ENCODE measurements at places on chromosomes 1 and 21.

GRCh38 chr1:31614414-31615005, 3.0 kb upstream of the HCRTR1 start:
- no peak for DNase-seq

DNA sequence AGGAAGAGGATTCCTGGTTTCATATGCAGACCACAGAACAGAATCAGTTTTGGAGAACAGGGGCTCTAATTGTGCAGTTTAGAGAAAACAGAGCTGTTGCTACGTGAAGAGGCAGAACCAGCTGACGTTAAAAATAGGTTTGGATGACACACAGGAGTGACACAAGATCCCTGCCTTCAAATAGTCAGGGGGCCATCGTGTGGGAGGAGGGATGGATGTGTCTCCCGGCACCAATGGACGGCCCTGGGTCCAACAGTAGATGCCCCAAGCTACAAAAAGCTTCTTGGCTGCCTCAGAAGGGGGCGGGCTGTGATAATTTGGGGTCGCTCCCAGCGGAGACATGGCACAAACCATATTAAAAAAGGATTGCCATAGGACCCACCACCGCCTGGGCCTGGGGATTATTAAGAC, 87.8 kb downstream of the MRPL37 start:
- DNase-seq, result no peak

- DNase-seq, result no peak
These were observed 65.8 kb downstream of the OVGP1 start for GRCh38 chr1:111361761-111362160.

GRCh38 chr1:102853136-102853535, 255.2 kb downstream of the COL11A1 start:
- DNase-seq, result no peak

DNA sequence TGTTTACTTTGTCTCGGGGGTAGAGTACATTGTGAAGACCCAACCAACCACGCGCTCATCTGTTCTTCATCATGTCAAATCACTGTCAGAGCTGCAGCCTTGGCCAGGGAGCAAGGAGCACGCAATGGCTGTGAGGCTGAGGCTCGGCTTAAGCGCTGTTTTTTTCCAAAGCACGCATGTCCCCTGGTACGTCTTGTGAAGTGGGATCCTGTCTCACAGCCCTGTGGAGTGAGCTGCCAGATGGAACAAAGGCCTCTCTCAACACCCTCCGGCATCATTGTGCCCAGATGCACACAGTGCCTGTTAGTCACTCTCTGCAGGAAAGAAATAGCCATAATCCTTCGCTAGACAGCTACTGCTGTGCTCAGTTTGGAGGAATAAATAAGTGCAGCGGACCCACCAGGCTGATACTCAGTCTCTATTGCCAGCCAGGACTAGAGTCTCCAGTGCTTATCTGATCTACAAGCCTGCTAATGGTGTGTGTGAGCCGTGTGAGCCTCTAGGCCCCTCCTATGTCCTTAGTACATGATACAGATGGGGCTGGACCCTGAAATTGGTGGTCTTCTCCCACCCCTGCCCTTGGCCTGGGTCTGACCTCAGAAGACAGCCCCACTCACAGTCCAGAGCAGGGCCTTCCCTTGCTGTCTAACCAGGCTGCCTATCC, 91.3 kb upstream of the COA6 start:
- DNase-seq, result no peak

DNA sequence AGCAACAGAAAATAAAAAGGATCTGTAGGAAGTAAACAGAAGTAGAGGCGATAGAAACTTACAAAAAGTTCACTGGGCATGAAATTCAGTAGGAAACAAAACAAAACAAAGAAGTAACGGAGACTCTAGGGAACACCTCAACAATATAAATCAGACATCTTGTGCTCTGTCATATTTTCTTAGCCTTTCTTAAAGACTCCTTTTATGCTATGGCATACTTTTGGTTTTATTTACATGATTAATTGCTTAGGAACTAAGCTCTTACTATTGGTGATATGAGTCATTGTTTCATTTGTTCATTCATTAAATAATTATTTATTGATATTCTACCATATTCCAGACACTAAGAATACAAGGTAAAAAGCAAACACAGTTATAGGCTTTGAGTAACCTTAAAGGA, 126.6 kb downstream of the KCNT2 start:
- DNase-seq, result no peak

DNA sequence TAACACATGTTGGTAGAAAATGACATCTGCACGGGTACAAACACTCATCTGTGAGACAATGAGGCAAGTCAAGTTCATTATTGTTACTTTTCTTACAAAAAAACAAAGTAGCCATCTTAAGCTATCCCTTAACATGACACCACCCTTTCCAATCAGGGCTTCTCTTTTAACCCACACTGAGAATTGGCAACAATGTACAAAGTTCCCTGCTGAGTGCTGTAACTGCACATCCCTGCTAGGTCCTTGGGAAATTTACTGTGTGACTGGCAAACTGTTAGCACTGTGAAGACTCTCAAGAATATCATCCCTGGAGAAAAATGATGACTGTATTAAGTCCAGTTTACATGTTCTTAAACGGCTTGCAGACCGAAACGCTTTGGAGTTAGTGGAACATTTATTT, 185.8 kb upstream of the PLD5 start:
- DNase-seq, result no peak

DNA sequence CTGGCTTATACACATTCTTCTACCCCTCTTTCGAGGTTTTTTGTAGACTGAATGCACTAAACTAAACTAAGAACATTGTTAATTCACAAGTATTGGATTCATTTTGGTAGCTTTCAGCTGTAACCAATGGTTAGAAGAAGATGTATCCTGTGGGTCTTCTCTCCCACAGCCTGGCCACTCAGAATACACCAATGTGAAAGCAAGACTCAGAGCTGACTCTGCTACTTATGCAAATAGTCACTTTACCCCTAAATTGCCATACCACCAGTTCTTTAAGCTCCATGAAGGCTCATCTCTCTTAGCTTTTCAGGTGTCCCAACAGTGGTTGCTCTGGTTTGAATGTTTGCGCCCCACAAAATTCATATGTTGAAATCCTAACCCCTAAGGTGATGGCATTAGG, 60.1 kb downstream of the RGS13 start:
- DNase-seq, result no peak

- DNase-seq, result no peak
These were observed 35.6 kb downstream of the PRPF38A start for GRCh38 chr1:52439976-52440375.

- DNase-seq, result no peak
These were observed 64.6 kb downstream of the ERI3 start for GRCh38 chr1:44290250-44291094.

DNA sequence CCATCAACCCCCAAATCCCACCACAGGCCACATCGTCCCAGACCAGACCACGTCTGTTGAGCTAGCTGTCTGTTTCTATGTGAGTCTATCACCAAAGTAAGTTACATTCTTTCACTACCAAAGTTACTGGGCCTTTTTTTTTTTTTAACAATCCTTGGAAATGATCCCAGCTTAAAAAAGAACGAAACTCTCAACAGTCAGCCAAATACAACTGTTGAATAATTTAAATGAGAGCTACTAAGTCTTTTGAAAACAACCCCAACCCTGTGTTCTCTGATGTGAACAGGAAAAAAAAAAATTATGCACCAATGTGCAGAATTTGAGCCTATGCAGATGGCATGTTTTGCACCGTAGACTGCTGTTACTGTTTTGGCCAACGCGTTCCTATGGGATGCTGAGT, 134.0 kb upstream of the ETS2 start:
- no peak for DNase-seq

DNA sequence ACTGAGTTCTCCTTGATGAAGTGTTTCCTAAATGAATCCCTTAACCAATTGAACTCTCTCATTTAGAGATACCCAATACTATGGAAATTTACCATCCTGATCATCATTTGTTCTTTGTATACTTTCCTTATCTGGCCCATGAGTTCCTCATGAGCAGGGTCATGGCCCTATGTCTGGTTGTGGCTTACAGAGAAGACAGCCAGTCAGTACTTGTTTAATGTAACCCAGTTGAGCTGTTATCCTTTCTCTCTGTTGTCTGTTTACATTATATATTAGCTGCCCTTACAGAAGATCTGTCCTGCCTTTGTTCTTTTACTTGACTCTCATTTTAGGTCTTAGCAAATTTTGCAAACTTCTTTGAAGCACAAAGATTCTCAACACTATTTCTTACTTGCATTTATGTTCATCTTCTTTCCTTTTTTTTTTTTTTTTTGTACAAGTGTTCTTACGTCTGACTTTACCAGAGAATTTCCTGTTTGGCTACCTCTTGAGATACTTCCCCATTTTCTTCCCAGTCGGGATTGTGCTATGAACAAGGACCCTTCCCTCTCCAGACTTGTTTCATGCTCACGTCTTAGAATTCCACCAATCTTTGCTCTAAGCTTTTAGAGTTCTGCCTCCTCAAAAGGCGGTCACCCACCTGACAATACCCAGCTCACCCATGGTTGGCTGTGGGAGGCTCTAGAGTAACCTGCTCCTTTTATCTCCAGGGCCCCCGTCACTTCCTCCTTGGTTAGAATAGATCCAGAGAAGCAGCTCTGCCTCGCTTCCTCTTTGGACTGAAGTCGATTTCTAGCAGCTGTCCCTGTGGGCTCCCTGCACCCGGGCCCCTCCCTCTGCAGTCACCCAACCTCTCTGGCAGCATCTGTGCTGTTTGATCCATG, 53.6 kb upstream of the RUNX1 start:
- no peak for DNase-seq

DNA sequence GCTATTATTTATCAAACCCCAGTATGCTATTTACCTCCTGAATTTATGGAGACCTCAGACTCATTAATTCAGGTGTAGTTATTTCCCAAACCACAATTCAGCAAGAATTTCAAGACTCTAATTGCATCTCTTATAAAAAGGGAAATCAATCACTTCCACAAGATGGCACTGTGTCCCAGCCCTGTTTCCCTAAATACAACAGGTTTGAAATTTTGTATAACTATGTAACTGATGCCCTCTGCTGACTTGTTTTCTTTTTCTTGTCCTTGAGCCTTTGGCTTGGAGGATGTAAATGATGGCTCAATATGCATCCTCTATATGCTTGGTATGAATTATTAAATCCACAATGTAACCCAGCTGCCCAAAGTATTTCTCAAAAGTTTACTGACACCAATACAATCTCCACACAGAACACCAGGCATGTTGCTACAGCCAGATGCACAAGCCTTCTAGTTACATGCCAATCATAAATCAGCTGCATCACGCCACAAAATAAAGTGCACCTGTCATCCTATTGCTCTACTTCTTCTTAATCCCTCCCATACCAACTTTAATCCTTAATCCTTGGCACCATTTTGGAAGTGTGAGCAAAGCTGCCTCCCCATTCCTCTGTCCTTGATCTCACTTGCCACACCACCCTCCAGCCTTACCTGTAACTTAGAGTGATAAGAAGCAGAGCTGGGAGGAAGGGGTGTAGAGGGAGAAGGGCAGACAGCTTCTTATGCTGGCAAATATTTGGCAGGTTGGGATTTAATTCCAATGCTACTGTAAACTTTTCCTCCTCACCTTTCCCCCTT, 9.0 kb downstream of the C1orf105 start:
- peak; percentile 45 for DNase-seq

DNA sequence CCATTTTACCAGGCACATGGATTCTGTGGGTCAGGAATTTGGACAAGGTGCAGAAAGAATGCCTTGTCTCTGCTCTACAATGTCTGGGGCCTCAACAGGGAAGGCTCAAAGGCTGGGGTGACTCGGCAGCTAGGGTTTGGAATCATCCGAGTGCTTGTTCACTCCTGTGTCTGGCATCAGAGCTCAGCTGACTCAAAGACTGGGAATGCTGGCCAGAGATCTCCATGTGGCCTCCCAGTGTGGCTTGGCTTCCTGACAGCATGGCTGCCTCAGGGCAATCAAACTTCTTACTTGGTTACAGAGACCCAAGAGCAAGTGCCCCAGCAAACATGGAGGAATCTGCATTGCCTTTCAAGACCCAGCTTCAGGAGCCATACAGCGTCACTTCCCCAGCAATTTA, 110.5 kb downstream of the TOMM20 start:
- DNase-seq, result no peak

GRCh38 chr1:212620293-212620692, 11.7 kb downstream of the ATF3 start:
- DNase-seq, result no peak

GRCh38 chr21:29078869-29079767, 5.7 kb upstream of the CCT8 start:
- DNase-seq, result no peak

- no peak for DNase-seq
These were observed 51.9 kb downstream of the DISP3 start for GRCh38 chr1:11530731-11531311.

DNA sequence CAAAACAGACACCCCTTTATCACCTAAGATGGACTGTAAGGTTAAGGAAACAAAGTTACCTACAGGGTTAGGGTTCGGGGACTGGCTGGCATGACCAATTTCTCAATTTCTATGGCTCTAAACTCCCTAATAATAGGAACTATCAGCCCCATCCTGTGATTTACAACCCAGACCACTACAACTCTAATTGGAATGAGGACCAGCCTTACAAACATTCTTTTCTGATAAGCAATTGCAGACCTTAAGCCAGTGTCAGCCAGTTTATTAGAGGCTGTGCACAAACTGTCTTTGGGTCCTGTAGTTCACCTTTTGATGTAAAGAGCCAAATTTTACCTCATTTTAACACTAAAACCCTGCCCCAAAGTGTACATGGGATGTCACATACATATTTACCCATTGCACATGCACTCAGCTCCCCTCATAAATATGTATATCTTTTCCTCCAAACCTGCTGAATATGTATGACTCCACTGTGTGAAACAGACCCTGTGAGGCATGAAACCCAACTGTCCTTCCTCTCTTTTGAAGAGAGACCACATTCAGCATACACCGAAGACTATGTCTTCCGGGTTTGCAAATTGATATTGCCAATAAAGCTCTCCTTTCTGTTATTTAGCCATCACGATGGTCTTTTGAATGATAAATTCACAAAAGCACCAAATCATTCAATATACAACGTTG, 7.3 kb upstream of the APP start:
- no peak for DNase-seq

- DNase-seq, result no peak
These were observed 22.9 kb downstream of the DDX20 start for GRCh38 chr1:111778541-111779051.

DNA sequence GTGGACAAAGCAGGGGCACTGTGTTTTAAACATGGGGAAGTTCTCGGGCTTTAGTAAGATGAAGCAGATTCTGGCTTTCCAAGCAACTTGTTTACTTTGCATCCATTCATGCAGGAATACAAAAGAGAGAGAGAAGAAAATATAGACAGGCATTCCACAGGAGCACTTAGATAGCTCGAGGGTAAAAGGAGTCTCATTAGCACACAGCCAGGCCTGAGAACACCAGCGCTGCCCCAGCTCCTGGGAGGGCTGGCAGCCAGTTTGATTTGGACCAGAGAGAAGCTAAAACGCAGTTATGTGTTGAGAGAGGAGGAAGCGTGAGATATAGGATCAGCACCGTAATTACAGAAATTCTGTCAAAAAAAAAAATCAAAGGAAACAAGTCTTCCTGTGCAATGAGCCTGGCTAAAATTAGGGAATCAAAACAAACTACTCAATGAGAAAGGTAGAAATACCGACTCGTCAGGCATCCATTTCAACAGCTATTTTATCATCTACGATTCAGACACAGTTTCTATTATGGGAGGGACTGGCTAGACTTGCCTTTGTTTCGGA, 68.2 kb downstream of the CLSTN1 start:
- DNase-seq, result no peak
